ENCODE measurements at places on chromosomes 16 and 17.

DNA sequence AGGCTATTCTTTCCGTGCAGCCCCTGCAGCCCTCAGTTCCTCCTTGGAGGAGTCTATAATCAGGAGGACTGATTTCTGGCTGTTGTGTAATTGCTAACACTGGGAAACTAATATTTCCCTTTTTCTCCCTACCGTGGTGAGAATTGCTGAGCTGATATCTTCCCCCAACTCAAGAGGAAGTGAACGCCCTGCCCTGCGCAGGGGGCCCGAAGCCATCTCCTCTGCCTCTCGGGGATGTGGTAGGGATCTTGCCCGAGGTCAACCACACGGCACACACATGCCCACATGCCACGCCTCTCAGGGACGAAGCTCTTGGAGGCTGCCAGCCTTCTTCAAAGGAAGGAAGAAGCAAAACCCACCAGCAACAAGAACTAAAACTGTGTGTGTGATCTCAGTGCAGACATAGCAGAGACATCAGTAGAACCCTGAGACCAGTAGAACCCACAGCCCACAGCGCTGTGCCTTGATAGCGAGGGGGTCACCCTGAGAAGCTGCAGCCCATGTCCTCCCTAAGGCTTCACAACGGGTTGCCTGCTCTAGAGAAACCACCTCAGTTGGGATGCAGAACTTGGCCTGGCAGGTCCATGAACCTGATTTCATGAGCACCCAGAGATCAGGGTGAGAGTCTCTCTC is 8.9 kb upstream of the ULK2 start:
- DNase-seq, result no peak

GRCh38 chr17:50815400-50815799 is 20.0 kb upstream of the WFIKKN2 start:
- DNase-seq, result no peak

GRCh38 chr16:11572301-11572995 is 14.3 kb downstream of the LITAF start:
- no peak for DNase-seq

GRCh38 chr16:86222965-86223551 is 287.3 kb upstream of the FOXF1 start:
- DNase-seq, result no peak

- DNase-seq, result no peak
Observed at GRCh38 chr17:50893183-50893993, 27.2 kb upstream of the TOB1 start.

- no peak for DNase-seq
Observed at GRCh38 chr17:31511195-31511578, 119.7 kb downstream of the RAB11FIP4 start.

- DNase-seq, result no peak
Observed at GRCh38 chr17:68394608-68395331, 62.5 kb downstream of the WIPI1 start.

- DNase-seq, result no peak
Observed at GRCh38 chr16:57245472-57246113, 534 bp downstream of the ARL2BP start.

DNA sequence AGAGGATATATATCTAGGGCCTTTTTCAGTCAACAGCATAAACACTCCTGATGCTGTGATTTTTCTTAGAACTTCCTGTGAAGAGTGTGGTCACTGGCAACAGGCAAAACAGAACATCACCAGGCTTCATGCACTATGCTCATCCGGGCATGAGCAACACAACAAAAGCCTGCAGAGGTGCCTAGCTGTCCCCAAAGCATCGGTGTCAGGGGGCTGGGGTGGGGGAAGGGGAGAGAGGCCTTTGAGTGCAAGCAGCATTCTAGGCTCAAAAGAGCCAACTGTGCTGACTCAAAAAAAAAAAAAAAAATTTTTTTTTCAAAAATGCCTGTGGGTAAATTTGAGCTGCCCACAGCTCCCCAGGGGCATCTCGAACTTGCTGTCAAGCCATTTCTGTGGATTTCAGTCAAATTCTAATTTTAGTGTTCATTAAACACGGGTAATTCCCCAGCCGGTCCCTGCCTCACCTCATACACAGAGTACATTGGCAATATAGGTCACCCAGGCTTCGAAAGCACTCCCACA is 194.6 kb upstream of the DYNLRB2 start:
- peak; percentile 9 for DNase-seq

DNA sequence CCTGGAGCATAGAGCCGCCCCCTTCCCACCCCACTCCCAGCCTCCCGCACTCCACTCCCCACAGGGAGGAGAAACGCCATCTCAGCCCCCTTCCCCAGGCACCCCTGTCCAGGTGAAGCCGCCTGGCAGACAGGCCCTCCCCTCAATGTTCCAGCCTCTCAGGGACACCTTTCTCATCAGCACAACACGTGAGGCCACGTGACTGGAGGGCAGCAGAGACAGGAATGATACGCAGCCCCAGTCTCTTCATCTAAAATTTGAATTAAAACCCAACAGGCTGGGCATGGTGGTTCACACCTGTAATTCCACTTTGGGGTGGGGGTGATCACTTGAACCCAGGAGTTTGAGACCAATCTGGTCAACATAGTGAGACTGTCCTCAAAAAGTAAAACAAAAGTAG is 20.2 kb upstream of the AATK start:
- DNase-seq, result no peak

DNA sequence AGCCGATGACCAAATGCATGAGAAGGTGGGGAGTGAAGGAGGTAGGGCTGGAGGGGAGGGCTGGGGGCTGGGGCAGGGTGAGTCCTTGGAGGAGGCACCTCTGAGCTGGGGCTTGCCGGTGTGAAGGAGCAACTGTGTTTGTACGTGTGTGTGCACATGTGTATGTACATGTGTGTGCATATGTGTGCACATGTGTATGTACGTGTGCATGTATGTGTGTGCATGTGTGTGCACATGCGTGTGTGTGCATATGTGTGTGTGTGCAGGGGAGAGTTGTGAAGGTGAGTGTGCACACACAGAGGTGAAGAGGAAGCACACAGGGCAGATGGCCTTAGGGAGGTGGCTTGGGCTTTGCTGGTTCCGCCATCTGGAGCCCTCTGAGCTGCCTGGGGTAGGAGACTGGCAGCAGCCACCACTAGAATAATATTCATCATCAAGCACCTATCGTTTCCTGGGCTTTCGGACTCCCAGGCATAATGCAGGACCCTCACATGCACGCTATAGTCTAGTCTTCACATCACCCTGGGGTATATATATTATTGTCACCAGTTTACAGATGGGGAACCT is 120.9 kb upstream of the CDC42EP4 start:
- DNase-seq, result no peak

GRCh38 chr16:13359835-13360234 is 458.4 kb downstream of the SHISA9 start:
- DNase-seq, result no peak

- DNase-seq, result no peak
Observed at GRCh38 chr17:66713533-66714042, 121.3 kb upstream of the CACNG5 start.

DNA sequence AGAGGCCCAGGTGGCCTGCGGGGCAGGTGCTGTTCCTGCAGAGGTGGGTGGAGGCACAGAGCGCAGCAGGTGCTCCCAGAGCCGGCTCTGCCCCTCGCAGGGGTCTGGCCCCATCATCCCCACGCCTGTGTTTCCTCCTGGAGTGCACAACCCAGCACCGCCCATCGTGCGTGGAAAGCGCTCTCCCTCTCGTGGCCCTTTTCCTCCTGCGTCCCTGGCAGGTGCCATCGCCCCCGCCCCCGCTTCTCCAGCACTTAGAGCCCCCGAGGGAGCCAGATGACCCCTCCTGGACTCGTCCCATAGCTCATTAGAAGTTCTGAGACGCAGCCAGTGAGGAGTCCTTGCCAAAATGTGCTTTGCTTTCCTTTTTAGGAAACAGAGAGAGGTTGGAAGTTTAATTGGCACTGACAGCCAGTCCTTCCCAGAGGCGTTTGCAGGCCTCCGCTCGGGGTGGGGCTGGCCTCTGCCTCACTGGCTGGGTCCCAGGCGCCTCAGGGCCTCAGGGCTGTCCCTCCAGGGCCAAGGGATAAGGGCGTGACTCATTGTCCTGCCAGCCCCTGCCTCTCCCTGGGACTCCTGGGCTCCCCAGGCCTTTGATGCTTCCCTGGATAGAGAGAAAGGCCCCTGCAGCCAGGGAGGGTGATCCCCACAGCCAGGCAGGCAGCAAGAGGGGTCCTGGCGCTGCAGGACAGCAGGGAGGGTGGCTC is 32.2 kb upstream of the CHMP6 start:
- no peak for DNase-seq

GRCh38 chr17:50533720-50534148 is 1.2 kb downstream of the EPN3 start:
- DNase-seq, result no peak

DNA sequence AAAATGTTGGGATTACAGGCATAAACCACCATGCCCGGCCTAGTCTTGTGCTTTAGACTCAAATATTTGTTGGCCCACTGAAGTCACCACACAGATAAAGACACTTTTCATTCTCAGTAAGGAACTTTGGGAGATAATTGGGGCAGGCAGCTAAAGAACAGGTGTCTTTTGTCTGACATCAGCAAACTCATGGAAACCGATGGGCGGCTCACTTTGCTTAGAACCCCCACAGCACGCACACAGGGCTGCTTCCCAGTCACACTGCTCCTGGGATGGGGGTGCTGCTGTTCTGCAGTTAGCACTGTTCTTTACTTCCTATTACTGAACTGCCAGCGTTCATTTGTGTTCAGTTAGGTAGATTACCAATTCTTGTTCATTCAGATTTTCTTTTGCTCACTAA is 18.0 kb upstream of the BRCA1 start:
- no peak for DNase-seq

- no peak for DNase-seq
Observed at GRCh38 chr16:14510581-14510938, 119.5 kb downstream of the PARN start.

DNA sequence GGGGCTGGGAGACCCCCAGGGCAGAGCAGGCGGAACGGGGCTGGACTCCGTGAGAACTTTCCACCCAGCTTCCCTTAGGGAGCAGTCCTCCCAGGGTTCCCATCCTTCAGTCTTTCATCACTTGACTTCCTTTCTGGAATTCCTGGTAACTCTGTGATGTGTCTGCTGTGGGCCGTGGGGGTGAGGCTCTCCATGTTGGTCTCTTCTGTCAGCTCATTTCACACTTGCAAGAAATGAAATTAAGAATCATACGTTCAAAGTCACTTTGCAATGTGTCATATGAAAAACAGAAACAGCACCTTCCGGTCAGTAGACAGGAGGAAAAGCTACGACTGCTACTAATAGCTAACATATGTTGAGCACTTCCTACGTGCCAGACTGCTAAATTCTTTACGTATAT is 5.4 kb upstream of the BBS2 start:
- DNase-seq, result no peak

DNA sequence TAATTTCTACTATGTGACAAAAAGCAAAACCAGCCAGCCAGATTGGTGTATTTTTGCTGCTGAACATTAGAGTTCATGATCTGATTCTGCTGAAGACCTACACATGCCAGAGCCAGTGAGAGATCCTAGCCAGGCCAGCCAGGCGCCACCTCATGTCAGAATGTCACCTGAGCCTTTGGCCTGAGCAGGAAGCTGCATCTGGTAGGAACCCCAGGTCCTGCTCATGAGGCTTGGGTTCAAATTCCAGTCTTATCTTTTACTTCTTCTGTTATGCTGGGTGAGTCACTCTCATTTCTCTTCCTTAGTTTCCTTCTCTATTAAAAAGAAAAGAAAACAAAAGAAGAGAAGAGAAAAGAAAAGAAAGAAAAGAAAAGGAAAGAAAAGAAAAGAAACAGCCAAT is 585.1 kb upstream of the CDH5 start:
- DNase-seq, result no peak

DNA sequence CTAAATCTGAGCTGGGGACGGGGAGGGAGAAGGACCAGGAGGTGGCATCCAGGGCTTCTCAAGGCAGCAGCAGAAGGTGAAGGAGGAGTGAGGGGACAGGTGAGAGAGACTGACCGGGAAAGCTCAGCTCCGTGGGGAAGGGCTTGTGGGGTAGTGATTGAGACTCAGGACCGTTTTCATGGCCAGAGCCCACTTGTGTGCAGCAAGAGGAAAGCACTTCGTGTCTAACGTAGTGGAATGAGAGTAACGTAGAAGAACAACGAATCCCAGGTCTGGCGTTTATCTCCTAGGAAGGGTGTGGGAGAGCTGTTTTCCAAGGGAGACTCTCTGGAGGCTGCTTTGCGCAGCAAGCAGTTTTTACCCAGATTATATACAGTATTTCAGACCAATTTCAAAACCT is 1.3 kb upstream of the CDH3 start:
- DNase-seq, result no peak

DNA sequence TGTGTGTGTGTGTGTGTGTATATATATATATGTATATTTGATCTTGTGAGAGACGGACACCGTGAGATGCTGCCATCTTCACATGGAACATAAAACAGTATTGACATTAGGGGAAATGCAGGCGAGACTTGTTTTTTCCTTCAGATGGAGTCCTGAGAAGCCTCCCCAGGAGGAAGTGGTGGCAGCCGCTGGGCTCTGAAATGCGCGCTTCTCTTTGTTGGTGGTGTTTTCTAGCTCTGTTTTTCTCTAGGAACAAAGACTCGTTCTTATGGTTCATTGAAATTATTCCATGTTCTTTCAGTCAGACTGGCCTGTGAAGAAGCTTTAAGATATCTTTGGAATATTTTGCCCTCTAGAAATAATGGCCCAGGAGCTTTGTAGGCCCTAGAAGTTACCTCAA is 32.9 kb downstream of the SNX29 start:
- DNase-seq, result no peak

GRCh38 chr17:11176549-11176948 is 64.5 kb upstream of the SHISA6 start:
- no peak for DNase-seq

GRCh38 chr17:21524211-21524591 is 148.0 kb downstream of the KCNJ12 start:
- DNase-seq, result no peak

DNA sequence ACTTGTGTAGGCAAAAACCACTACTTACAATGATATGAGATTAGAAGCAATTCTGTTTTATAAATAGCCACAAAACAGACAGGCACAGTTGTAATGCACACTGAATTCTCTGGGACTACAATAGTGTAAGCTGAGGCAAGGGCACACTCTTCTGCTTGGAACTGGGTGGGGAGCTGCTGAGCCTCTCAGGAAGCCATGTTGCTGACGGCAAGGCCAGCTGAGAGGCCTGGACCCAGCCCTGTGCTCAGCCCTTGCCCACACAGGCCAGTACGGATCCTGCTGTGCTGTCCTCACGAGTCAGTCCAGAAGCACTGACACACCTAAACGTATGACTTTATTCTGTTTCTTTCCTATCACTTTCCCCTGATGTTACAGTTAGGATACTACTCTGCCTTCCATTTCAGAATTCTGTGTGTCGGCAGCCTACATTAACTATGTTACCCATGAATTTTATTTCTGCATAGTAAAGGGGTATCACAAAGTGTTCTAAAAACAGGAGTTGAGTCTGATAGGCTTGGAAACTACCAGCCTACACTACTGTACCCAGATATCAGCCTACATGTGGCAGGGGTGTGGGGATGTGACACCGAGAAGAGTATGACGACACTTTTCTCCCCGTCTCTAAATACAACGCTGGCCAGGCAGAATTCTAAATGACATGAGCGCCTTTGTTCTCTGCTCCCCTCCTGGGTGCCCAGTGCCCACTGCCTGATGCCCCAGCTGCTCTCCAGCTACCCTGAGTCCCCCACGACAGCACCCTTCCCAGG is 41.1 kb upstream of the FAAP100 start:
- no peak for DNase-seq

- DNase-seq, result no peak
Observed at GRCh38 chr16:66247516-66248481, 118.7 kb upstream of the CDH5 start.
